COR-L47 (cell line): ENCODE measurements at places on chromosomes 1 and 21.

- no peak for DNase-seq
Measured at GRCh38 chr1:192807211-192808162, 1.4 kb upstream of the RGS2 start.

- no peak for DNase-seq
Measured at GRCh38 chr1:222529916-222530315, 18.0 kb downstream of the HHIPL2 start.

GRCh38 chr1:44757420-44757819, 17.8 kb downstream of the KIF2C start:
- DNase-seq: no peak

DNA sequence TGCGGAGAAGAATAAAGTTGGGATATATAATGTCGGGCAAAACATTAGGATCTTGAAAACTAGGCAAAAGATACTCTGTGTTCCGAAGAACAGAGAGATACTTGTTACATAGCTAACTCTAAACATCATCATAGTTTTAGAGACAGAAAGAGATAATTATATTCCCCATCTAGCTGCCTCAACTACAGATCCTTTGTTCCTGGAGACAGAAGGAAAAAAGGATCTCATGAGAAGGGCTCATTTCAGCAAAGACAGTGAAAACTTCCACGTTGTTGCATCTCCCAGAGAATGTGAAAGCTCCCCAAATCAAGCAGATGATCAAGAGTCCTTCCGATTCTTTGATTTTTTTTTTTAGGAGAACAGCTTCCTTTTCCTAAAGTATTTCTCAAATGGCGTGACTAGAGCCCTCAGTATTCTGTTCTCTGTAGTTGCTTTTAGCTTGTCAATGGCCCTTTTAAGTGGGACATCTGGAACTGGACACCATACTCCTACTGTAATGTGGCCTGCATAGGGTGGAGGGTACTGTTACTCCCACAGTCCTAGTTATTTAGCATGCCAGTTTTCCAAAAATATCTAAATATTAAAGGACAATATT, 1048.2 kb downstream of the TTLL7 start:
- no peak for DNase-seq

DNA sequence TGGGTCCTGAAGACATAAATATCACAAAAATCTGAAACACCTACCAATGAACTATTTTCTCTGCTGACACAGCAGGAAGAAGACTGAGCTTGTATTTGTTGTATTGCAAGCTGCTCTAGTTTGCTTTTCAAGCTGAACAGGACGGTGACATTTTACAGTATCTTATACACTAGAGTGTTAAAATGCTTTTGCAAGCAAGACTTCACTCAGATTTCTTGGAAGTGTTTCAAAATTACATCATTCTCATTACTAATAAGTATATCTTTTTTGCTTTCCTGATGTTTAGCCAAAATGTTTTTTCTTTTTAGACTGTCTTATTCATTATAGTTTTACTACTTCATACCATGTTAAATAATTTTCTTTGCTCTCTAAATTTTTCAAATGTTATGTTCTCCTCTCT, 427.1 kb upstream of the CXADR start:
- DNase-seq: no peak
